GM12878 (cell line): ENCODE measurements at places on chromosomes 13 and 19.

DNA sequence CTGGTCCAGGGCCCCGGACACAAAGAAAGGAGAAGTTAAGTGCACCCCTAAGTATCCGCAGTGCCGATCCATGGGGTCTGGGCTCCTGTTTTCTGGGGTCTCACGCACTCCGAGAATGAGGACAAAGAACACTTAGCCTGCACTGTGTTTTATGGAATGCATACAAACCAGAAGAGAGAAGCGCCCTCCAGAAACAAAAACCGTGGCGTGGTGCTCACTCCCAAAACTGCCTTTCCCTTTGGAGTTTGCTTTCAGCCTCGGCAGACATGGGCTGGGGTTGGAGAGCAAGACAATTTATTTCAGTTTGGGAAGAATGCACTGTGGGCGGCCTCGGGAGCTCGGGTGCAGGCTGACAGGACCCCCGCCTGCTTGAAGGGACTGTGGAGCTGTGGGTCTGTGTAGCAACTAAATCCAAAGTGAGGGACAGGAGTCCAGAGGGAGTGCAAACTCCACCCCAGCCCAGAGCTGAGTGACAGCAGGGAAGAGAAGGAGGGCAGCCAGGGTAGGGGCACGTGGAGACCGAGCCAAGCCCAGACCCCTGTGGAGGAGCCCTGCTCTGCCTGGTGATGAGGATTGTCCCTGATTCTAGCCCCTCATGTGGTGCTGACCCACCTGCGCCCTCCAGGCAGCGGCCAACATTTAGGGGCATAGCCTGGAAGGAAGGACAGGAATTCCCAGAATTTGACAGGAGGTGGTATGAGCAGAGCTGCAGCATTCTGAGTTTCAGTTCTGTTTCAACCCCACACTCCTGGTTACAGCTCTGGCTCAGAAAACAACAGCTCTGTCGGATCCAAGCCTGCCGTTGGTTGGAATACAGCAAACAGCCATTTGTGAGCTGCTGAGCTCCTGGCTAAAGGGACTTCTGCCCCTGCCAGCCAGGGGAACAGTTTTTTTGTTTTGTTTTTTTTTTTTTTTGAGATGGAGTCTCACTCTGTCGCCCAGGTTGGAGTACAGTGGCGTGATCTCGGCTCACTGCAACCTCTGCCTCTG lies 37.8 kb upstream of the POP4 start:
- no peak for DNase-seq

DNA sequence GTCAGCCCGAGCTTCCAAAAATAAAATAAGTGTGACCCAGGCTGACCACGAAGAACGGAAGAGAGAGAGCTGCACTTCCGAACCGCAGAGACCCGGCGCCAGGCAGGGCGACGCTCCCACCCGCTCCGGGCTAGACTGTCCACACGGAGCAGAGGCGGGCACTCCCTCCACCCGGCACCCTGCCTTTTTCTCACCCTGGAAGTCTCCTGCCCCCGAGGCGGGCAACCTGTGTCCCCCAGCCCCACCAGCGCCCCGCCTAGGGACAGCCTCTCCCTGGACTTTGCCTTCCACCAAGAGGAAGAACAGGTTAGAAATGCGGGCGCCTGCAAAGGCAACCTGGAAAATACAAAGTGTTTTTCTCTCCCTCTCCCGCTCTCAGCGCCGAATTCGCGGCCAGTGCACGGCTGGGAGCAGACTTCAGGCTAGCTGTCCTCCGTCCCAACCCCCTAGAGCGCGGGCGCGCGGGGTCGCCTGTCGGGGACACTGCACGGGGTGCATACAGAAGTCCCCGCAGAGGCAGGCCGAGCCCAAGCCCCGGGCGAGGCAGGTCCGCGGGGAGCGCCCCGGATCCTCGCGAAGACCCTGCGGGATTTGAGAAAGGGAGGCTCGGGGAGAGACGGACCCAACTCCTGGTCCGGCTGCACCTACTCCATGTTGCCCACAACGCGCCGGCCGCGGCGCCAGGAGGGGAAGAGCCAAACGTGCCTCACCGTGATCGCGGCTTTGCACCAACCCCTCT lies 845 bp downstream of the SPRY2 start:
- DNase-seq, result no peak

DNA sequence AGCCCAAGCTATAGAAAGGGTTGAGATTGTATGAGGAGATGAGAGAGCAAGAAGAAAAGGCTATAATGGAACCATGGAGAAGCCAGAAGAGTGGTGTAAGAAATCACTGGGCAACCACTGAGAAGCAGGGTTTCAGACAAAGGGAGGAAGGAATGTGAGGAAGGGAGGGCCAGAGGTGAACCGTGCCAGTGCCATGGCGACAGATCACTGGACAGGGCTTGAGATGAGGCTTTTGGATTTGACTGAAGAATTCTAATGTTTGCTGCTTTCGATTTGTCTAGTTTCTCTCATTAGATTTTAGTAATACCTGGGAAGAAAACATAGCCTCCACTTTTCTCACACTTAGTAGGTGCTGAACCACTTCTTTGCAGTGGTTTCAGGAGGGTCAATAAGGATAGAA lies 6.3 kb upstream of the GPR183 start:
- DNase-seq, result no peak

GRCh38 chr13:28313579-28313978 lies 175.2 kb downstream of the PAN3 start:
- no peak for DNase-seq

- no peak for DNase-seq
These were observed 342 bp downstream of the DDX49 start for GRCh38 chr19:18919900-18920214.

- DNase-seq, result no peak
These were observed 4.8 kb downstream of the B3GLCT start for GRCh38 chr13:31204592-31204991.

- no peak for DNase-seq
These were observed 343.4 kb downstream of the SLITRK5 start for GRCh38 chr13:88014527-88014926.

DNA sequence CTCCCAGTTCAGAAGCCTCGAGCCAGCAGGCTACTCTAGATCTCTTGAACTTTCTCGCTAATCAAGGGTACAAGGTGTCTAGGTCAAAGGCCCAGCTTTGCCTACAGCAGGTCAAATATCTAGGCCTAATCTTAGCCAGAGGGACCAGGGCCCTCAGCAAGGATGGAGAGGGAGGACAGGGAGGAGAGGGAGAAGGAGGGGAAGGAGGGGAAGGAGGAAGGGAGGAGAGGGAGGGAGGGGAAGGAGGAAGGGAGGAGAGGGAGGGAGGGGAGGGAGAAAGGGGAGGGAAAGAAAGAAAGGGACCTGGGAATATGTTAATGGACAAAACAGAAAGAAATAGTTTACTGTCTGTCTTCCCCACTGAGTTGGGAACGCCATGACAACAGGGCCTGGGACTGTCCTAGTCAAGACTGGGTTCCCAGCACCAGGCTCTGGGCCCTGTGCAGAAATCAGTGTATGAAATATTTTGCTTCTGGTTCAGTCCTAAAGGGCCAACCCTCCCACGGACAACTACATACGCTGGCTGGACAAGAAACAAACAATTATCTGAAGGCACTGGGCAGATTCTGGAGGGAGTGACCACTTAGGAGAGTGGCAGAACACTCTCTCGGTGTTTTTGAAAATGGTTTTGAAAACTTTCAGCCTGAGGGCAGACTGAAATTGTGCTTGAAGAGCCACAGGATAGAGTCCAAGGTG lies 4.6 kb downstream of the ECH1 start:
- DNase-seq, result no peak

GRCh38 chr19:45191375-45191774 lies 12.8 kb downstream of the BLOC1S3 start:
- no peak for DNase-seq

DNA sequence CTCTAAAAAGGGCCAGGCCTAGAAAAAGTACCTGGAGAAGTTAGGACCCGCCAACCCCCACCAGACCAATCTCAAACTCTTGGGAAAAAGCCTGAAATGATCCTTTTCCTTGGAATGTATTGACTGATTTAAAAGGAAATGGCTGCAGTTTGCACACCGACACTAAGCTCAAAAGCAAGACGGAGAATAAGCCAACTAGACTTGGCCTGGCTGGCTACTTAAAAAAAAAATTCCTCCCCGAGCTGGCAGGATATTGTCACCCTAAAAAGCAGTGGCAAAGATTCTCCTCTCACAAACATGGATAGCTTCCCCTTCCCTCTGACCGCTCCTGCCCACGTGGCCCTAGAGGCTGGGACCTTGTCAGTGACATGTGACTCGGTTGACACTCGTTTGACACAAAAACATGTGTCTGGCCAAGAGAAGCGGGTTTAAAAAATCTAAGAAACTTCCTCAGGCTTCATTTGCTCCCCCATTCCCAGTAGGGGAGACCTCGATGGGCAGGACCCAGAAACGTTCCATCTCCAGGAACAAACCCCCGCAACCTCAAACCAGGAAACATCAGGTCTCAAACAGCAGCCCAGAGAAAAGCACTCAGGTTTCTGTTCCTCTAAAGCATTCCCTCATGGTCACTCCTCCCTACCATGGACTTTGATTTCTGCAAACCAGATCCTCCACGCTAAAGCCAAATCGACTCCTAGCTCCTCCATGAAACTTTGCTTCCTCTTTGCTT lies 1.3 kb downstream of the RFX1 start:
- peak; percentile 34 for DNase-seq

DNA sequence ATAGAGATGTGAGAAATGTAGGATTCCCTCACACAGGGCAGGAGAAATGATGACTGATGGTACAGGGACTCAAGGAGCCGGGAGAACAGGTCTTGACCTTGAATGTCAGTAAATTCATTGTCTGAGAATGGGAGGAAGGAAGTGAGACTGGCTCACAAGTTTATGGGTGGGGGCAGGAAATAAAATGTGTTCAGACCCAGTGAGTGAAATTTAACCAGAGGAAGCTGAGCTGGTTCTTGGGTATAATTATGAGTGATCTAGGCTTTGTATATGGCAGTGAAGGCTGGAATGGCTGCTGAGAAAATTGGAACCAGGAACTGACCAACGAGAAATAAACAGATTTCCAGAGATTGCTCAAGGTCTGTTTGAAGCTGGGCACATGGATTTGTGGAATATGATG lies 6.3 kb upstream of the IGSF23 start:
- no peak for DNase-seq

DNA sequence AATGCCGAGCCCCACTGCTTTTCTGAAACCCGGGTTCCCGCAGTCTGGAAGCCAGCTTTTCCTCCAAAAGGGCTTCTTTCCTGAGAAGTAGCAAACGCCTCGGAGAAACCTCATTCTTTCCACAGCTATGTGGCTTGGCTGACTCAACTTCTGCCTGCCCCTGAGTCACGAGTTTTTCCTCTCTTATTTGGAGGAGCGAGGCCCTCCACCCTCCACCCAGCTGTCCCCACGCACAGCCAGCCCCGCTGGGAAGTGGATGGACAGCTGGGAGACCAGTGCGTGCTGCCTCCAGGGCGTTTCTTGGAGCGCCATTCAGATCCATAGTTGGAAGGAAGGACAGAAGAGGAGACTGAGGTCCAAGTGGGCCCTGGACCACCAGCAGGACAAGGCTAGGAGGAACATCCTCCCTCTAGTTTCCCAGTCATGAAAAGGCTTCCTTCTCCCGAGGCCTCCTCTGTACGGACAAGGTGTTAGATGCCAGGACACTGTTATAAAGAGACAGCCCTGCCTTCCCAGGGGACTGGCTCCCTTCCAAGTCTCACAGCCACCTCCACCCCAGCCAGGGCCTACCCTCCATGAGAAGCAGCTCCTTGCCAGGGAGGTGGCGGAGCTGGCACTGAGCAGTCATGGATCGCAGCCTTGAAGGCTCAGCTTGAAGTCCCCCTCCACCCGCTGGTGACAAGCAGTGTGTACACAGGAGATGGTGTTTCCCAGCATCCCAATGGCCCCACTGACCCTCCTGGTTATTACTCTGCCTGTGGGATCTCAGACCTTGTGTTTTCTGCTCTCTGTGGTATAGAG lies 2.5 kb upstream of the PLEKHF1 start:
- DNase-seq, result no peak

GRCh38 chr19:39030854-39031367 lies 1.4 kb downstream of the FBXO27 start:
- no peak for DNase-seq

DNA sequence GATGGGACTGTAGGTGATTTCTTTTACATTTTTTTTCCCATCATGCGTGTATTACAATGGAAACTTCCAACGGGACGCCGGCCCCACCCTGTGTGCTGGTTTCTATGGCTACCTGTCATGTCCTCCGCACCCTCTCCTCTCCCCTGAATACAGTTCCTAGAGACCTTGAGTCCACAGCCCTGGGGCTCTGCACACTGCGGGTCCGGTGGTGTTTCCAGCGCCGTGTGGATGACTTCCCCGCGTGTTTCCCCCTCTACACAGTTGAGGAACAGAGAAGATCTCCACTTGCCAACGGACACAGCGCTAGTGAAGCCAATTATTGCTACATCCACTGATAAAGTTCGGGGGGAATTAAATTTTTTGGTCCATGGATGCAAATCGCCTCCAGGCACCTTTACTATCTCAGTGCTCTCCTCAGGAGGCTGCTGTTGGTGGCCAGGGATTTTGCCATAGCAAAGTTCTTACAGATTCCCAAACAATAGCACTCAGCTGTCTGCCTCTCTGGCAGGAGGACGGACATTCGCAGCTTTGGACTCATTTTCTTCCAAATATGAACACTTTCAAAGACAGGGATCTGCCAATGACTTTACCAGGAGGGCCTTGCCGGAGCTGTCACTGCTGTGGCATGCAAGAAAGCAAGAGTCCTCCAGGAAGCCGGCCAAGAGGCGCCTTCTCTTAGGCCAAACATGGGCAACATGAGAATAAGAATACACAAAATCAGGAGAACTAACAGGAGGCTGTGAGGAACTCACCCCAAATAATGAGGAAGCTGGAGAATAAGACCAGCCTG lies 39.3 kb upstream of the GAS6 start:
- no peak for DNase-seq

DNA sequence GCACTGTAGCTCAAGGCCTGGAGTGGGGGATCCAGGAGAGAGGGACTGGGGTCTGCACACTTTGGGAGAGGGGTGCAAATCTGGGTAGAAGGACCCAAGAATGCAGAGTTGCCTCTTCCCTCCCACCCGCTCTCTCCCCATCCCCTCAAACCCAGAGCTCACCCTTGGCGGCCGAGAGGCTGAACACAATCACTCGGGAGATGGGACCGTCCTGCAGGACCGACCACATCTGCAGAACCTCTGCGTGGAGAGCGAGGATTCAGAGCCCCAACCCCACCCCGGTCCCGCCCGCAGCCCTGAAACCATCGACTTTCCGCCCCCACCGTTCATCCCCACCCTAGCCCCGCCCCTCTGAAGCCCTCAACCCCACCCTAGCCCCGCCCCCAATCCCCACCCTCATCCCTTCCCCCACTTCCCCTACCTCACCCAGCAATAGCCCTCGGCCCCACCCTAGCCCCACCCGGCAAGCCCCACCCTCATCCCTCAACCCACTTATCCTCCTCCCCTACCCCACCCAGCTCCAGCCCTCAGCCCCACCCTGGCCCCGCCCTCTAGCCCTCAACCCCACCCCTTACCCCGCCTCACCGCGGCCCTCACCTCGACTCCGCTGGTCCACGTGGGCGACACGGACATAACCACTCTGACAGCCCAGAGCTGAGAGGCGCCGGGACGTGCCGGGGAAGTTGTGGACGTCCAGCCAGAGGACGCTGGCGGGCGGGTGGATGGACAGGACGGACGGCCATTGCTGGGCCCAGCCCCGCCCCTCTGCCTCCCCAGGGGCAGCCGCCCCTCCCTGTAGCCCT lies 4.1 kb downstream of the KPTN start:
- no peak for DNase-seq
